B cell (primary cell): ENCODE measurements at places on chromosomes 2 and 18. TPM values are rescaled to one million over a fixed set of nuclear protein-coding genes. Genes with fewer than 3 reads are reported as not detected.

The FAM237A gene
- polyA plus RNA-seq, result not detected in 2 replicates

The MEP1B gene
- polyA plus RNA-seq, result 0.03 and 0.13 TPM in 2 replicates

DNA sequence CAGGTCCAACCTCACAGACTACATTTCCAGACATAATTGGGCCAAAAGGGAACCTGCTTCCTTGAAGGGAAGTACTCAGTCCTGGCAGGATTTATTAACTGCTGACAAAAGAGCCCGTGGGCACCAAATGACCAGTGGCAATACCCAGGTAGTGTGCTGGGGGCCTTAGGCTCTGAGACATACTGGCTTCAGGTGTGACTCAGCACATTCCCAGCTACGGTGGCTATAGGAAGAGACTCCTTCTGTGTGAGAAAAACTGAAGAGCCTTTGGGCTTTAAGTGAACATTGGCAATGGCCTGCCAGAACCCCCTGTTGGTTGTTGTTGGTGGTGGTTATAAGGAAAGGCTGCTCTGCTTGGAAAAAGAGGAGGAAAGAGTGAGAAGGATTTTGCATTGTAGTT, 401.8 kb downstream of the KCNJ3 start:
- DNase-seq, result no peak

DNA sequence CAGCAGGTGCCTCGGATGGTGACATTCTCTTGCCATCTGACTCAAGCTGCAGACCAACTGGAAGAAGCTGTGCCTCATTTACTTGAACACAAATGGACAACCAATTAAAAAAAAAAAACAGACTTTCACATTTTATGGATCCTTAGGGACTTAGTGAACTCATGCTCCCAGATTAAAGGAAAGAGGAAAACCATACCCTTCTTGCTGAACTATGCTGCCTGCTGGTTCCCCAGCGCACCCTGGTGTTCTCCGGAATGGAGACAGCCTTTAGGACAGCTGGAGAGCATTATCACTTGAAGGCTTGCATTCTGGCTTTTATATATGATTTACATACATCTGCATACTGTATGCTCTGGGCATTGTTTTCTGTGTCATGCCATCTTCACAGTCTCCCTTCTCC, 370.7 kb downstream of the SLC4A3 start:
- no peak for DNase-seq

The CYP27A1 gene
- 0.25 and 1.1 TPM in 2 replicates for polyA plus RNA-seq

DNA sequence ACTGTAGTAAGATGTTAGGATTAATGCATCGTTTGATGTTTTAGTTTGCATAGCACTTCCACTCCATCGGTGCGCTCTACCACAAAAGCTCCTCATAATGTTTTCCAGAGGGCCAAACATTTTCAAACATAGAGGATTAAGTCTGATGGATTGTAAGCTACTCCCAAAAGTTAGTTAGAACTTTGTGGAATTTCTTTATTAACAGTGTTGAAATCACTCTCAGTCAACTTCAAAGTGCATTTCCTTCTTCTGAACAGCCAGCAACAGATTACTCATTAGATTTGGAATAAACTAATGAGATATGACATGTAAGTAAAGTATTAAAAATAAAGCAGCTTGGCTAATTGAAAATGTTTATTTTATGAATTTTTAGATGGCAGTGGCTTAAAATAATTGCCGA, 30.1 kb upstream of the CTAGE1 start:
- DNase-seq, result no peak

- no peak for DNase-seq
These were observed 2.5 kb upstream of the CPO start for GRCh38 chr2:206936843-206937230.
